ENCODE measurements at places on chromosomes 7 and 10. TPM values are rescaled to one million over a fixed set of nuclear protein-coding genes. Genes with fewer than 3 reads are reported as not detected.

DNA sequence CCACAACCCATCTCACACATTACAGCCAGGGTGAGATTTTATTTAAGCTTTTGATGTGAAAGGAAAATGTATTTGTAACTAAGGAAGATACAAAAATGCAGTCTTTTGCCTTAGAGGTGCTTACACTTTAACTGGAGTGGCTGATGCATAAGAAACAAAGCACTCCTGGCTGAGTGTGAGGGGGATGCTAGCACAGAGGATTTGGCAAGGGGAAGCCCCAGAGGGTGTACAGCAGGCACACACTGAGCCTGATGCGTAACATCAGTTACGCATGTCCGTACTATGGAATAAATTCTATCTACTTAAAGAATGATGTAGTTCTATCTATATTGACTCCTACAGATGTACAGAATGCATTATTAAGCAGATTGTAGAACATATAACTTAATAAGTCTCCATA is 17.8 kb downstream of the GIMAP8 start:
- H3K4me1 ChIP-seq, result no peaks in the 10 kb centered on the region
- peak overlapping the region; percentile 3 for H3K4me3 ChIP-seq
- DNase-seq, result no peak
- H3K27ac ChIP-seq, result no peak overlapping the region

GRCh38 chr7:80087771-80088170 is 46.9 kb upstream of the GNAI1 start:
- H3K4me3 ChIP-seq, result no peak overlapping the region
- no peak for DNase-seq
- no peaks in the 10 kb centered on the region for H3K27me3 ChIP-seq
- no peaks in the 10 kb centered on the region for H3K36me3 ChIP-seq
- no peak overlapping the region for H3K27ac ChIP-seq

- no peaks in the 10 kb centered on the region for H3K4me1 ChIP-seq
- H3K27ac ChIP-seq, result peak overlapping the region; percentile 53
- H3K36me3 ChIP-seq, result no peaks in the 10 kb centered on the region
Measured at GRCh38 chr7:137953665-137954470, 48.0 kb downstream of the CREB3L2 start.

The NPY gene
- not detected for total RNA-seq

GRCh38 chr7:22452142-22452959 is 47.6 kb downstream of the STEAP1B start:
- no peaks in the 10 kb centered on the region for H3K4me1 ChIP-seq
- H3K36me3 ChIP-seq, result no peaks in the 10 kb centered on the region
- H3K27me3 ChIP-seq, result no peaks in the 10 kb centered on the region
- DNase-seq, result no peak
- no peak overlapping the region for H3K4me3 ChIP-seq
